ENCODE measurements at places on chromosomes 16 and 17.

DNA sequence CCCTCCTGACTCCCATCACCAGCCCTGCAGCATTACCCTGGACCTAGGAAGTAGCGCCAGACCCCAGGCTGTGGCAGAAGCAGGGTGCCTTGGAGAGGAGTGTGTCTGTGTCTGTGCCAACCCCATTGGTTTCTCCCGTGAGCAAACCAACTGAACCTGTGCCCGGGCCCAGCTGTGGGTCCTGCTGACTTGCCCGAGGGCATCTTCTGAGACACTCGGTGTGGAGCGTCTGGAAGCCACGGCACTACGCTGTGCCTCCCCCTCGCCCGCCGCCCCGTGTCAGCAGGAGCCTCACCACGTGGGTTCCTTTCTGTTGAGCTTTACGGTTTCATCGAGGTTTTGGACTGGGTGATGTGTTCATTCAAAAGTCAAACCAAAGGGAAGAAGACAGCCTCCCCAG is 27.8 kb downstream of the ZNF750 start:
- no peak for DNase-seq

DNA sequence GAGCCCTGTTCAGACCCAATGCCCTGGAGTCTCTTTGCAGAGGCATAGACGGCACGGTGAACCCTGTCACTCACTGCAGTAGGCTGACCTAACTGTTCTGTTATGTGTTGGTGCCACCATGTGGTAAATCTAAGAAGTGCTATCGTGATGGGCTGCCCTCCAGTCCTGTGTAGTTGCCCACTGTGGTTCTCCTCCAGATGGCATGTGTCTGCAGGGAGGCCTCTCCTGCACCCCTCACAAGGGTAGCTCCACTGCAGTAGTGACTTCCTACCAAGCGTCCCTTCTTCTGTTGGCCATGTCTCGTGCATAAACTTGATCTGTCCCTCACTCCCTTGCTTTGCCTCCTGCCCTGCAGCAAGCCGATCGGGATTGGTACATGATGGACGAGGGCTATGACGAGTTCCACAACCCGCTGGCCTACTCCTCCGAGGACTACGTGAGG is 5.8 kb downstream of the DHX38 start:
- DNase-seq = peak; percentile 28

DNA sequence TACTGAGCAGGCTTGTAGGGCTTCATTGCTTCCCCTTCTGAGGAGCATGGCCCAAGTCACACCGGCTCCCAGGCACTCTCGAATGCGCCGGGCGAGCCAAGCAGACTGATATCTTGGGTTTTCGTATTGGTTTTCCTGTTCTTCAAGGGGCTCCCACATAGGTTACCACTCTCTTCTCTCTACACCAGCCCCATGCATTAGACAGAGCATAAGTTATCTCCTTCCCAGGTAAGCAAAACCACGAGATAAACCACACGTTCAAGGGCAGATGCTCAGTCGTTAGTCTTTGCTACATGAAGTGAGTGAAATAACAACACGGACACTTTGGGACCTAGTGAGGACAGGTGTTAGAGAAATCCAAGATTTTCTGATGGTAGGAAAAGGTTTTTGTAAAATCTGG is 211.2 kb downstream of the ABCC12 start:
- DNase-seq = no peak

DNA sequence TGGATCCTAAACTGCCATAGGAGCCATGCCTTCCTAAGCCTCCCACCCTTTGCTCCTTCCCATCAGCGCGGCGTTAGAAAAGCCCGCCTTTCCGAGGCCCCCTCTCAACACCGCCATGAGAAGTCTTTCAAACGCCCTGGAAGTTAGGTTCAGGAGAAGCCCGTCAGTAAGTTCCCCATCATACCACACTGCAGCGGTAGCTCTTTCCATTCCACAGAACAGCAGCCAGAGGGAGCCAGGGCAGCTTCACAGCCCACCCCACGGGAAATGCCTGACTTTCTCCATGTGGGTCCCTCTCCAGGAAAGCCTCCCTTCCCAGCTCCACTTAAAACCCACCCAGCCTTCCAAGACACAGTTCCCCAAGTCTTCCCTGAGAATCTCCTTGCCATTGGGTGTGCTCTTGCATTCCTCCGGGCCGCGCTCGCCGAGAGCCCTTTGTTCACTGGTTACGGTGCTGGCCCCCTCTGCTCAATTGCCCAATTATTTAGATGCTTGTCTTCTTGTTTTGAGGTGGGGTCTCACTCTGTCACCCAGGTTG is 28.7 kb downstream of the KIAA0513 start:
- DNase-seq = no peak

DNA sequence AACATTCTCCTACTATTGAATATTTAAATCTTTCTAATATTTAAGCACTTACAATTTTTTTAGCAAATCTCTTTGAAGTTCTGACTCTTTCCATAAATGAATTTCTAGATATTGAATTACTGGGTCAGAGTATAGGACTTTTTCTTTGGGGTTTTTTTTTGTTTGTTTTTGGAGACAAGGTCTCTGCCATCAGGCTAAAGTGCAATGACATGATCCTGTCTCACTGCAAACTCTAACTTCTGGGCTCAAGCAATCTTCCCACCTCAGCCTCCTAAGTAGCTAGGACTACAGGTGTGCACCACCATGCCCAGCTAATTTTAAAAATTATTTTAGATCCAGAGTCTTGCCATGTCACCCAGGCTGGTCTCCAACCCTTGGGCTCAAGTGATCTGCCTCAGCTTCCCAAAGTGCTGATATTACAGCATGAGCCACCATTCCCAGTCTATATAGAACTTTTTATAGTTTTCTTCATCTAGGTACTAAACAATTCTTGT is 24.9 kb downstream of the PIGL start:
- no peak for DNase-seq

DNA sequence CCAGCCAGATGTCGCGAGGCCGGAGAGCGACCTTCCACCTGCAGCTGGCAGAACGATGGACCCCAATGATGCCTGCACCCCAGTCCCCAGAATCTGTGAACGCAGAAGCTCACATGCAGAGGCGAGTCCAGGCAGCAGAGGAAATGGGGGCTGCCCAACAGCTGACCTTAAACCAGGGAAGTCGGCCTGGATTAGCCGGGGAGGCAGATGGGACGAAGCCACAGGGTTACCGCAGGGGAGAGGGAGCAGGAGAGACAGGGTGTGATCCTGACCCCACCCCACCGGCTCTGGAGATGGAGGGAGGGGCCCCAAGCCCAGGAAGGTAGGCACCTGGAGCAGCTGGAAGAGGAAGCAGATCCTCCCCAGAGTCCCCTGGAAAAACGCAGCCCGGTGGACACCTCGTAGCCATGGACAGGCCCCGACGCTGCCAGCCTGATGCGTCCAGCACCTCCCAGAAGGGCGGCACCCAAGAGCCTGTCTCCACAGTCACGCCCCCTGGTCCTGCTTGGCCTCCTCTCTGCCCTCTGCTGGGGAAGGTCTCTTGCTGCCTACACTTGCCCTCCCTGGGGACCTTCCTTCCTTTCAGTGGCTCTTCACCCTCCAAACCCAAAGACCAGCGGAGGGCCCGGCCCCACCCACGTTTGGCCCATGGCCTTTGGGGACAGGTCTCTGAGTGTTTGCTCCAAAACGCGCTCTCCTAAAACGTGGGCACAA is 37.3 kb downstream of the PIEZO1 start:
- DNase-seq = peak; percentile 37

DNA sequence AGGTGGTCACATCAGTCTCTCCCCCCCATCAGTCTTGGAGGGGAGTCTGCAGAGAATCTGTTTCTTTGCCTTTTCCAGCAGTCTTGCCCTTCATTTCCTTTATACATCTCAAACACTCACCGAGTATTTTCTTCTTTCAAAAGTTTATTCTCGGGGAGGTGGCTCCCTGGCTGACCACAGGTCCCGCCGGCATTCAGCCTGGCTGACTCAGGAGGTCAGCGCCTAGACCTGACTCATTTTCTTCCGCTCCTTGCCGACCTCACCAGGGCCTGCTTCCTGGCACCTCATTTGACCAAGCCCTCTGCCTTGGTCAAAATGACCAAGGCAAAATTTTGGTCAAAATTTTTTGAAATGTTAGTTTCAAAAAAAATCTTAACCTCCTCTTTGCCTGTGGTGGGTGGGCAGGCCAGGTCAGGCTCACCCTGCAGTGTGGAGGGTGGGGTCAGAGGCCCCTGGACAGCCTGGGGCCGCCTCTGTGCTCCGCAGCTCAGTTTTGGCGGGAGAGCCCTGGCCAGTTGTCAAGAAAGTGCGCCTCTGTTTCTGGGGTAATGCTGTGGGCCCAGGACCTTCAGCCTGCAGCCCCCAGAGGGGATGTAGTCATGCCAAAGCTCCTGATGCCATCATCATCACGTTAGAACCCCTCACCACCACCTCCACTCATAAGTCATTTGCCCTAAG is 165.6 kb downstream of the SPECC1 start:
- DNase-seq = no peak

- peak; percentile 74 for DNase-seq
Measured at GRCh38 chr16:48613061-48613957, 3.3 kb upstream of the N4BP1 start.

DNA sequence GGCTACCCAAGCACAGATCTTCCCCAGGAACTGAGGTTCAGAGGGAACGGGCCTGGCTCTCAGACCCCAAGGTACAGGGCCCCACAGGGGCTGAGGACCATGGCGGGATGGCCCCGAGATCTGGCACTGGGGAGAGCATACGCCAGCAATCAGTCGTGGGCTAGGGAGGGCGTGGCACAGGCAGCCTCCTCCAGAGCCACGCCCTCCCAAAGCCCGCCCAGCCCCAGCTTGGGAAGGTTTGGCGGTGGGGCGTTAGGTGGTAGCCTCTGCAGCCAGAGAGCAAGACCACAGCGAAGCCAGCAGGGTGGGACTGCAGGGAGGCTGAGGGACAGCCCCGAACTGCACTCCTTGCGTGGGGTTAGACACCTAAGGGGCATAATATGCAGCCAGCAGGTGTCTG is 11.6 kb downstream of the WNT9B start:
- DNase-seq = no peak

DNA sequence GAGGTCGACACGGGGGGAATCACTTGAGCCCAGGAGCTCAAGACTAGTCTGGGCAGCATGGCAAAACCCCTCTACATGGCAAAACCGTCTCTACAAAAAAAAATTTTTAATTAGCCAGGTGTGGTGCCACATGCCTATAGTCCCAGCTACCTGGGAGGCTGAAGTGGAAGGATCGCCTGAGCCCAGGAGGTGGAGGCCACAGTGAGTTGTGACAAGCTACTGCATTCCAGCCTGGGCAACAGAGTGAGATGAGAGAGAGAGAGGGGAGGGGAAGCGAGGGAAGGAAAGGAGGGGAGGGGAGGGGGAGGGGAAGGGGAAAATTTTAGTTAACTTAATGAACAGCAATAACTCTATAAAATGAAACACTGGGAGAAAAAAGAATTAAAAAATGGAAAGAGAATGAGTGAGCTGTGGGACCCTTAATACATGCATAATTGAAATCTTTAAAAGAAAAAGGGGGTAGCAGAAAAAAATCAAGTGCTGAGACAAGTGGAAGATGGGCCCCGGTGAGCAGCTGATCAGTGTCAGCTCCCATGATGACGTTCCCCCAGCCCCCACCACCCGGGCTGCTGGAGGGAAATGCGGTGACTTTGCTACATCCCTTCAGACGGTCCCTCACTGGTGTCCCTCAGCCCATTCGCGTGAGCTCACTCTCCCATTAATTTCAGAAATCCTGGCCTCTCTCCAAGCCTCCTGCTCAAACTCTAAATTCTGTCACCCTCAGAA is 2.7 kb downstream of the ASGR2 start:
- peak; percentile 43 for DNase-seq

DNA sequence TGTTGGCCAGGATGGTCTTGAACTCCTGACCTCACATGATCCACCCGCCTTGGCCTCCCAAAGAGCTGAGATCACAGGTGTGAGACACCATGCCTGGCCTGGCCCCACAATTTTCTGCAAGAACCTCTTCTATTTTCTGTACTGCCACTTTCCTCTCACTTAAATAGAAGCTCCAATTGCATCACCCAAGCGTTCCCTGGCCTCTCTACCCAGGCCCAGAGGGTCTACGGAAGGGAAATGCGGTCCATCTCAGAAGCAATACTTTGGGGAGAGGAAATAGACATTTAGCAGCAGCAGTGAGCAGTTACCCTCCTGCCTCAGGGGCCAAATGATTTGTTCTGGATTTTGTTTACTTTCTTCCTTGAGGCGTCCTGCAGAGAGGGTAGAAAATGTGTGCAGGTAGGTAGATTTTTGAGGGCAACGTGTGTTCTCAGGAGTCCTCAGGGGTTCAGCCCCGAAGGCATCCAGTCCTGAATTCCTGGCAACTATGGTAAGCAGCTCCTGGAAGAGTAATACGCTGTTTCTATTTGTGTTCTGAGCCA is 11.0 kb downstream of the SLC6A4 start:
- DNase-seq = no peak

DNA sequence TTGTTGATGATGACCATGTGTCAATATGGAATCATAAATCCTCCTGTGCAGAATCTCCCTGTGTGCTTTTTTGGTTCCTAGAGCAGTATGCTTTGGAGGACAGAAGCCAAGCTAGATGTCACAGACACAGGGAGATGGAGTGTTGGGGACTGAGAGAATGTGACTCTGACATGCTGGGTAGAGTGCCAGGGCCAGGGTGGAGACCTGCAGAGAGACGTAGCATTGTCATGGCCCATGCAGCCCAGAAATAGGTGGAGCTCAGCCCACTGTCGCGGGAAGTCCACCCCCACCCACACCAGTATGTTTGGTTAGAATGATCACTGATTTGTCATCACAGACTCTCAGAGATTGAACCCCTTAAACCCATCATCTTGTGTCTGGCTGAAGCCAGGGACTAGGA is 39.2 kb upstream of the ADCY7 start:
- no peak for DNase-seq

Measured in CD4-positive, alpha-beta T cell treated with Interferon gamma for 1 hour (primary cell).